ENCODE measurements at places on chromosomes 11 and 22.

- no peak for DNase-seq
Measured at GRCh38 chr22:36734171-36735058, 30.9 kb upstream of the CACNG2 start.

DNA sequence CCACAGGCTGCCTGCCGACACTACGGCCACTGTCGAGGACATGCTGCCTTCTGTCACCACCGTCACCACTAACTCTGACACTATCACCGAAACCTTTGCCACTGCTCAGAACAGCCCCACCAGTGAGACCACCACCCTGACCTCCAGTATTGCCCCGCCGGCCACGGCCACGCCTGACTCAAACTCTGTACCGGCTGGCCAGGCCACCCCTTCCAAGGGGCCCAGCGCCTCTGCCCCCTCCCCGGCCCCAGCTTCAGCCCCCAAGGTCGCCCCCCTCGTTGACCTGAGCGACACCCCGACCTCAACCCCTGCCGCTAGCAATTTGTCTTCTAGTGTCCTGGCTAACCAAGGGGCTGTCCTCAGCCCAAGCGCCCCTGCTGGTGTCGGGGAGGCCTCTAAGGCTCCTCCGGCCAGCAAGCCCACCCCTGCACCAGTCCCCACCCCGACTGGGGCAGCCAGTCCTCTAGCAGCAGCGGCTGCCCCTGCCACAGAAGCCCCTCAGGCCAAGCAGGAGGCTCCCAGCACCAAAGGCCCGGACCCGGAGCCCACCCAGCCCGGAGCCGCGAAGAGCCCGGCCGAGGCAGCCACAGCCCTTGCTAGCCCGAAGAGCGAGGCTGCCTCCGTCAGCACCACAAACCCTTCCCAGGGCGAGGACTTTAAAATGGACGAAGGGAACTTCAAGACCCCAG, 41.3 kb upstream of the TTC12 start:
- DNase-seq = no peak

- DNase-seq = no peak
Measured at GRCh38 chr22:26981541-26981940, 324.2 kb downstream of the MIAT start.

- no peak for DNase-seq
Measured at GRCh38 chr22:49996518-49997250, 15.9 kb downstream of the IL17REL start.

- no peak for DNase-seq
Measured at GRCh38 chr22:44442186-44442815, 55.7 kb downstream of the RTL6 start.

- no peak for DNase-seq
Measured at GRCh38 chr11:36508743-36509142, 1.3 kb downstream of the TRAF6 start.

DNA sequence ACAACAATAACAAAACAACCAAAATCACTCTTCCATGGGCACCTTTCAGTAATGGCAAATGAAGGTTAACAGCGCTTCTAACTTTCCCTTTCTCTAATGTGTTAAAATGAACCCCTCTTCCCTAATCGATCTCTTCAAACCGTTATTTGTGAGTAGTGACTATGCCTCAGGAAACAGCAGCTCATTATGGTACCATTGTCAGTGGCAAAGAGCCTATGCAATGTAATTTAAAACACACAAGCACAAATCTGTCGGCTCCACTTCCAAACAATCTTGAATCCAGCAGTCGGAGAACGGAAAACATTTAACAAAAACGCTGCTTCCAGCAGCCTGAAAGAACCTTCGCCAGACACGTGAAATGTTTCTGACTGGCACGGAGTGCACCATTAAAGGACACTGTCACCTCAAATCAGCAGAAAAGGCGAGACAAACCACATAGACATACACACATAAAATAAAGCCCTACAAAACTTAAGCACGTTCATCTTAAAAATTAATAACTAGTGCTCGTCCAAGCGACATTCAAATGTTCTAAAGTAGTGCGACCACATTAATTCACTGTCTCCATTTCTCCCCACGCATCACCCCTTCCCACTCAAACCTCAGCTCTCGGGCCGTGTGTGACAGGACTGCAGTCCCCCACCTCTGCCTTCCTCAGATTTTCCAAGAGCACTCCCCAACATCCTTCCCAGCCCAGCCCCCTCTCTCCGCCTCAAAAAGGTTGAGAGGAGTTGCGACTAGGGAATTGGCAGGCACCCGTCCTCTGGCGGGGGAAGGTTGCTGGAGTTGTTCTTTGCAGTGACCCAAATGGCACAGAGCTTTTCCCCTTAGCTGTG, 748 bp downstream of the RAB30 start:
- DNase-seq = no peak

GRCh38 chr11:66857234-66857926, 516 bp downstream of the LRFN4 start:
- no peak for DNase-seq

DNA sequence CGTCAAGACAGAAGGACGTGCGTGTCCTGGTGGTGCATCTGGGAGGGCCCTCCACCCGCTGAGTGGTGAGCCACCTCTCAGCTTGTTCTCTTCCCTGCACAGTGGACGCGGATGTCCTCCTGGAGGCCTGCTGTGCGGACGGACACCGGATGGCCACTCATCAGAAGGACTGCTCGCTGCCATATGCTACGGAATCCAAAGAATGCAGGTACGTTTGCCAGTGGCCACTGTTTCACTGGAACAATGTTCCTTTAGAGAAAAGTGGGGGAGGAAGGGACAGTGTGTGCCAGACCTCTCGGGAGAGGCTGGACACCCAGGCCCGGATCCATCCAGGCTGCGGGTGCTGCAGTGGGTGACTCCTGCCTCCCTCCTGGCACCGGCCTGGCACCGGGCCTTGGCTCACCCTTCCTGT, 15.9 kb downstream of the FBLN1 start:
- DNase-seq = no peak

- no peak for DNase-seq
Measured at GRCh38 chr11:26704249-26704648, 17.6 kb downstream of the SLC5A12 start.

DNA sequence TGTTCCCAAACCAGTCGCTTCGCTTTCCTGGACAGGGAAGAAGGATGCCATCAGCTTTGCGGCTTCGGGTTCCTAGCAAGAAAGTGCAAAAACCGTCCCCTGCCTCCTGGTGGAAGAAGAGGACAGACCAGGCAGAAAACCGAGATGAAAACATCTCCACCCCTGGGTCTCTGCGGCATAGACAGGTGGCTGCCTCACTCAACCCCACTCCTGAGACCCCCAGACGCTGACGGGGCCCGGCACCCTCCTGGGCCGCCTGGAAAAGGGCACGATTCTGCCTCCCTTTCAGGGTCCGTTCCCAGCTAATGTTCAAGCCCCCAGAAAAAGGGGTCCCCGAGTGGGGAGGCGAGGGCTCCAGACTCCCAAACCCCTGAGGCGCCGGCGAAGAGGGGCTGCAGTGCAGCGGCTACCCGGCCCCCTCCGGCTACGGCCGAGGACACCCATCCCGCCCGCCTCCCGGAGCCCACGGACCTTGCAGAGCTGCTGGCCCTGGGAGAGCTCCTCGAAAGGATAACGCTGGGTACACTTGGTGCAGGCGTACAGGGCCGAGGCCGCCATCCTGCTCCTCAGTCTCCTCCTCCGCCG, 569 bp downstream of the FAM76B start:
- no peak for DNase-seq

GRCh38 chr22:26702906-26703830, 45.8 kb downstream of the MIAT start:
- no peak for DNase-seq

DNA sequence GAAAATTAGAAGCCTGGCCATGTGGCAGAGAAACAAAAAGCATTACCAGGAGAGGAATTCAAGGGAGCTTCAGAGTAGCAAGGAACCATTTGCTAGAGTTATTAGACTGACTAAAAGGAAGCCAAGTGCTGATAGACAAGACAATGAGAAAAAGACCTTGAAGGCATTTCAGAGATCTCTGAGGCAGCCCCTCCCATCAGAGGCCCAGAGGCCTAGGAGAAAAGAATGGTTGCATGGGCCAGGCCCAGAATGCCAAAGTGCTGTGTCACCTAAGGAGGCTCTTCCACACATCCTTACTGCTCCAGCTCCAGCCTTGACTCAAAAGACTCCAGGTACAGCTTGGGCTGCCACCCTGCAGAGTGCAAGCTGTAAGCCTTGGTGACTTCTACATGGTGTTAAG, 61.8 kb upstream of the POU2AF2 start:
- no peak for DNase-seq

DNA sequence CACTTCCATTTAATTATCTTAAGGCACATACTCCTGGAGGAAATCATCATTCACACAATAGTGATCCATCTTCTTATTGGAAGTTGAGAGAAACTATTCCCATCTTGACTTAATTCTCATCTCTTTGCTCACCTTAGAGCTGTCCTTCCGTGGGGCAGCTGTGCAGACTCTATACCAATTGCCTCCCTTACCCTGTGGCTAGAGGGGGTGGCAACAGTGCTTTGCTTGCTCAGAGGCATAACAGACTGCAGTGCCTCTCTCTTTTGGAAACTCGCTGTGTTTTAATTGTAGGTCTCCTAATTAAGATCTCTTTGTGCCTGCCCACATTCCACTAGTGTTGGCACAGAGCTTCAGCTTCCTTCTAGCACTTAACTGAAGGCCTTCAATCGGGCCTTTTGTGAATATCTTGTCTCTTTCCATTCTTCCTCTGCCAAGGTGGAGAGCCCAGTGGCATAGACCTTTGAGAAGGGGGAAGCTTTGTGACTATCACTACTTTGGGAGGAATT, 5.5 kb downstream of the KMT2A start:
- no peak for DNase-seq

- DNase-seq = no peak
Measured at GRCh38 chr11:17648528-17648927, 70.8 kb upstream of the MYOD1 start.

- peak; percentile 20 for DNase-seq
Measured at GRCh38 chr11:96188243-96189006, 154.6 kb downstream of the MAML2 start.

DNA sequence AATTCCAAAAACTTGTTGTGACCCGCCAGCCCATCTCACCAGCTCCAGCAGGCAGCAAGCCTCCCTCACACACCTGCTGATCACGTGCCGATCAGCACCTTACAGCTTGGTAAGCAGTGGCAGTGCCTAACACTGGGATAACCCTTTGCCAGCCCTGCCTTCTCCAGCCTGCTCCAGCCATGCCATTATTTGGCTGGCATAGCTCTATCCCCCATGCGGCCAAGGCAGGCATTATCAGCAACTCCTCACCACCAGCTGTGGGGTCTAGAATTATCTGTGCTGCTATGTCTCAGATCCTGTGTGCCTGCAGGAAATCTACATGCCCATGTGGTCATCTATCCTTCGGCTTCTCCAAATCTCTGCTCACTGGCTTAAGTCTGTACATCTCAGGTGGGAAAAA, 215.0 kb downstream of the ST3GAL4 start:
- DNase-seq = no peak

DNA sequence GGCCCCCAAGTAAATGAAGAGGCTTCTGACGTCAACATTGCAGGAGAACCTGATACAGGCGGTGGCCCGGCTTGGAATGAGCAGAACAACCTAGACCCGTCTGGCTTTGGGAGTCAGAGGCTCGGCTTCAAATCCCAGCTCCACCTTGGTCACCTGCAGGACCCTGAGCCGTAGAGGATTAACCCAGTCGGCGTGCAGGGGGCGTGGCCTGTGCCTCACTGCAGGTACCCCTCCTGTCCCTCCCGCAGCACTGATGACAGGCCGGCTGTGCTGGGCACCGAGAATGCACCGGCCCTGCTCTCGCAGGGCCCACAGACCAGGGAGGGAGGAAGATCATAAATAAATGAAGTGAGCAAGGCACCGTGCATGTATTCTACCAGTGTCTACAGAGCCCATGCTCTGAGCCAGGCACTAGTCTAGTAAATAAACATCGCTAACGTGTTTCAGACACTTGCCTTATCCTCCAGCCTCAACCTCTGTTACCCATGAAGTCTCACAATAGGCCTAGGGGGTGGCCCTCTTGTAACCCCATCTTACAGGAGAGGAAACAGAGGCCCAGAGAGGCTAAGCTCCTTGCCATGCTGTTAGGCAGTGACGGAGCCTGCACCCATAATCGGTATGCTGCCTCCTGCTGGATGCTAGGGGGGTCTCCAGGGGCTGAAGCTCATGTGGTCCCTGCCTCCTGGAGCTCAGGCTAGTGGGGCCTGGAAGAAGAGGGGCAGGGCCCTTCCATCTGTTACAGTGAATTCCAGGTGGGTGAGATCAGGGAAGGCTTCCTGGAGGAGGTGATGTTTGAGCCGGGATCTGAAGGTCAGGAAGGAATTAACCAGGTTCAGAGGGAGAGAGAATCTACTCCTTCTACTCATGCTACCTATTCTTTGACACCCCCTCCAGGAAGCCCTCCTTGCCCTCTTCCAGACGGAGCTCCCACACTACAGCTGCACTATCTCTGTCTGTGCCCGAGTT, 53.4 kb downstream of the RTL6 start:
- DNase-seq = no peak

DNA sequence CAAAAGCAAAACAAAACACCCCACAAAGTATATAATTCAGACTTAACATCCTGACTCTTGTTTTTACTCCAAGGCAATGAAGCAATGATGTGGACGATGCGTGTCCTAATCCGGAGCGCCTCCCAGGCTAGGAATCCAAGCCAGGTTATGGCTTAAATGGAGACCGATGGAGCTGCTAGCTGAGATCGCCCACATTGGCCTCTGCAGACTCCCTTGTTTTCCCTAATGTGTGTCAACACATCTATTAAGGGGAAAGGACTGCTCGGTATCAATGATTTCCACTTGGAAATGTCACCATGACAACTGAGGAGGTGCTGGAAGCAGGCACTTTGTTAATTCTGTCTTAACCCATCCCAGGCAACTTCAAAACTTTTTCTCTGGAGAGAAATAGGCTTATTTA, 311.7 kb downstream of the TBC1D22A start:
- DNase-seq = no peak

DNA sequence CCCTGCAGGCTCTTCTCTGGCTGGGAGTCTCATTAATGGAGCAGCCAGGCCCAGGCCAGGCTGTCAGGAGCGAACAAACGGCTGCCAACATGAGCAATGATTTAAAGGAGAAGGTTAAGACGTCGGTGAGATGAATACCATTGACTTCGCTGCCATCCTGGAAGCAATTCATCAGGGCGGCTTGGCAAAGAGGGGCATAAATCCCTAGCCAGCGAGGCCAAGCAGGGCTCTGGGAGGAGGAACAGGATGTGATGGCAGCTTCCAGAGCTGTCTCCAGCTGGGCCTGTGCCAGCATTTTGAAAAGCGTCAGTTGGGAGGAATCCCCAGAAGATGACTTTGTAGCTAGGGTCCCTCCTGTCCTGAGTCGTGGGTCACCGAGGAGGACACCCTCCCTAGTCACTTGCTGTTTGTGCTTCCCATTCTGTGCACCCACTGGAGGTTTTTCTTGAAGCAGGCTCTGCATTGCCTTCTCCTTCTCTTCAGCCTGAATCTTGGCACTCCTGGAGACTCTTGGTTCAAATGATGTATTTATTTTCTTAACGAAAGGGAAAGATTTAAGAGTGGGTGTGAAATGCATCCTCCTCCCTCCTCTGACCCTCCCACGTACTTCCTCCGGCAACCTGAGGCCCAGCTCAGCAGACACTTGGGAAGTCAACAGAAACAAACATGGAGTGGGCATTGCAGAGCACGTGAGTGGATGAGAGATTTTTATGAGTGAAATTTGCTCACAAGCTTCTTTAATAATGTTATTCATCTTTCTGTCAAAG, 476.3 kb upstream of the CADM1 start:
- no peak for DNase-seq

- DNase-seq = no peak
Measured at GRCh38 chr11:113314065-113314388, 356 bp upstream of the TTC12 start.

- DNase-seq = no peak
Measured at GRCh38 chr11:113632981-113633380, 73.1 kb downstream of the TMPRSS5 start.
